CD4-positive, alpha-beta memory T cell (primary cell): ENCODE measurements at places on chromosomes 2 and 18. TPM values are rescaled to one million over a fixed set of nuclear protein-coding genes. Genes with fewer than 3 reads are reported as not detected.

DNA sequence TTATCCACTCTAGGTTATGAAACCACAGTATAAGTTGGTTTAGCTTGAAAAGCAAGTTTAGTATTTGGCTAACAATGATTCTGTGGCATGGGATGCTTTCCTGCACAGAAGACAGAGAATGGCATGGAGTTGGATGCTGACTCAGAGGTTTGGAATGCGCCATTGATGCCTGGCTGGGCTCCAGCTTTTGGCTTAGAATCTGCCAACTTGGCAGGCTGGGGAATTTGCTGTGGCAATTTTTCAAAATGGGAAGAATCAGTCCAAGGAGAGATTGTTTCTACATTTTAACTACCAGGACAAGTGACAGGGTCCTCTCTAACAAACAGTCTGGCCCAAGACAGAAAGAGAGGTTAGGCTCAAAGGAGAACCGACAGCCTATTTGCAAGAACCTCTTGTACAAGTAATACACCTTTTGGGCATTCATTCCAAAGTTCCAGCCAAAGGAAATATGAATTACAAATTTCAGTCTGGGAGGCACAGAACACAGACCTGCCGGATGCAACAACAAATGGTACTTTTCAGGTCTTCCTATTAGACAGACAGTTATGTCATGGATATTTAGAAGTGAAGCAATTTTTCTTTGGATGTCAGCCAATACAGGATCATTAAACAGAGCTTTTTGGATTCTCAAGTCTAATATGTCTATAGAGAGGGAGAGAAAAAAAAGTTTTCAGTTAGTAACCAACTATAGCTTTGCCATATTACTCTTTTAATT is 1027.7 kb downstream of the TMEM182 start:
- DNase-seq = no peak
- no peaks in the 10 kb centered on the region for H3K36me3 ChIP-seq
- no peak overlapping the region for H3K27ac ChIP-seq
- no peak overlapping the region for H3K4me3 ChIP-seq
- H3K27me3 ChIP-seq = no peaks in the 10 kb centered on the region

The CCDC141 gene
- 0.73 TPM for polyA plus RNA-seq

The FN1 gene
- 1.2 TPM for polyA plus RNA-seq

The RNF152 gene
- polyA plus RNA-seq = not detected

- H3K27me3 ChIP-seq = no peaks in the 10 kb centered on the region
- H3K36me3 ChIP-seq = no peaks in the 10 kb centered on the region
- H3K4me1 ChIP-seq = no peaks in the 10 kb centered on the region
- no peak overlapping the region for H3K4me3 ChIP-seq
- no peak overlapping the region for H3K27ac ChIP-seq
Measured at GRCh38 chr2:19035238-19035637, 323.2 kb downstream of the OSR1 start.

The TNP1 gene
- polyA plus RNA-seq = not detected

- peaks cover 9% of the 10 kb centered on the region for H3K4me1 ChIP-seq
- no peak overlapping the region for H3K4me3 ChIP-seq
- no peaks in the 10 kb centered on the region for H3K36me3 ChIP-seq
- peaks cover 17% of the 10 kb centered on the region for H3K27me3 ChIP-seq
- H3K27ac ChIP-seq = no peak overlapping the region
- DNase-seq = no peak
Measured at GRCh38 chr2:16664052-16664731, 1.4 kb downstream of the CYRIA start.

The CDH2 gene
- polyA plus RNA-seq = not detected

- no peaks in the 10 kb centered on the region for H3K36me3 ChIP-seq
- H3K4me3 ChIP-seq = no peak overlapping the region
- H3K27ac ChIP-seq = no peak overlapping the region
- no peaks in the 10 kb centered on the region for H3K27me3 ChIP-seq
- H3K4me1 ChIP-seq = peaks cover 36% of the 10 kb centered on the region
- no peak for DNase-seq
Measured at GRCh38 chr18:35619941-35620340, 38.4 kb downstream of the GALNT1 start.

DNA sequence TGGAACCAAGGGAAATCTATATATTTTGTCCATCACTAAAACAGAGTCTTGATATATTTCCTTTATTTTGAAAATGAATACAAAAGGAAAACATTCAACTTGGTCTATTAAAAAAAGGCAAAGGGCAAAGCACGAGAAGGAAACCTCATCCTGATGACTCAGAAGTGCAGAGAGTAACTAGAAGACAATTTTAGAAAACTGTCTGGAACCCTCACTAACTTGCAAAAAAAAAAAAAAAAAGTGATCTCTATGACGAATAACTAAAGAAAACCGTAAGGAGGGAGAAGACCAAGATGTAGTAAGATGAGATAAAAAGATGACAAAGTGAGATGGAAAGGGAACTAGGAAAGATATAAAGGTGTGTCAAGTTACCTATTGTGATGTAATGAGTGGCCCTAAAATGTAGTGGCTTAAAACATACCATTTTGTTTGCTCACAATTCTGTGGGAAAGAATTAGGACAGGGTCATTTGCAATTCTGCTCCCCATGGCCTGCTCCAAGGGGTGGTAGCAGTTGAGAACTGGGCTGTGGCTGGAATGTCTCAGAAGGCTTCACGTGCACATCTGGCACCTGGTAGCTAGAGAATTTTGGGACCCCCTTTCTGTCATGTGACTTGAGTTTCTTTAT is 303.0 kb downstream of the DYSF start:
- no peak overlapping the region for H3K27ac ChIP-seq
- no peaks in the 10 kb centered on the region for H3K36me3 ChIP-seq
- no peaks in the 10 kb centered on the region for H3K27me3 ChIP-seq
- no peaks in the 10 kb centered on the region for H3K4me1 ChIP-seq
